GM19239 (cell line): ENCODE measurements at places on chromosomes 5 and 9.

DNA sequence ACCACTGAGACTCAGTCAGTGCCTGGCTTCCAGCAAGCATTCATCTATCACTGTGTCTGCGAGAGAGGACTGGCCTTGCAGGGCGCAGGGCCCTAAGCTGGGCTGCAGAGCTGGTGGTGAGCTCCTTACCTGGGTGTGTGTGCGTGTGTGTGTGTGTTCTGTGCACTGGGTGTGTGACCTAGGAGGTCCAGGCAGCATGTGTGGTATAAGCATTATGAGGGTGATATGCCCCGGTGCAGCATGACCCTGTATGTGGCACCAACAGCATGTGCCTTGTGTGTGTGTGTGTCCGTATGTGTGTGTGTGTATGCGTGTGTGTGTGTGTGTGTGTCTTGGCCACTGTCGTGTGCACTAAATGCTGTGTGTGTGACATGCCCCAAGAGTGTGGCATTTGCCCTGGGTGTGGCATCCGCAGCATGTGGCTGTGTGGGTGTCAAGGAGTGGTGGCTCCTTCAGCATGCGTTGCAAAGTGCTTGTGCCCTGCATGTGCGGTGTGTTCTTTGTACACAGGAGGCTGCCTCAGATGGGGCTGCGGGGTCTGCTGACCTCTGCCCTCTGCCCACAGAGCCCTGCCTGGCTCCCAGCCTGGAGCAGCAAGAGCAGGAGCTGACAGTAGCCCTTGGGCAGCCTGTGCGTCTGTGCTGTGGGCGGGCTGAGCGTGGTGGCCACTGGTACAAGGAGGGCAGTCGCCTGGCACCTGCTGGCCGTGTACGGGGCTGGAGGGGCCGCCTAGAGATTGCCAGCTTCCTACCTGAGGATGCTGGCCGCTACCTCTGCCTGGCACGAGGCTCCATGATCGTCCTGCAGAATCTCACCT, 3.3 kb downstream of the FGFR4 start:
- no peak for DNase-seq

DNA sequence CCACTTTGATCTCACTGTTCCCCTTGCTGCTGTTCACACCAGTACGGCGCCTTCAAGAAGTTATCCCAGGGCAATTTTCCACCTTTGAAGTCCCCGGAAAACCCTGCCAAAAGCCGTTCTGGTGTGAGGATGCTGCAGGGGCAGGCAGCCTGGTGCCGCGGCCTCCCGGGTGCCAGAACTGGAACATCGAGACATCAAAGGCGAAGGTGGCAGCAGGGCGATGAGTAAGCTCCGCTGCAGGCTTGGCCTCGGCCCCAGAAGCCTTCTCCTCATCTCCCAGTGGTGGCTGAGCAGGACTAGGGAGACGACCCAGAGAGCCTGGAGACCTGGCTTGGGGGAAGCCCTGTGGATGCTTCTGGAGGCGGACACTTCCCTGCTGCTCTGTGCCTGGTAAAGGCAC, 115.3 kb upstream of the MSX2 start:
- no peak for DNase-seq

GRCh38 chr9:137355761-137356365, 53.8 kb upstream of the NRARP start:
- no peak for DNase-seq

DNA sequence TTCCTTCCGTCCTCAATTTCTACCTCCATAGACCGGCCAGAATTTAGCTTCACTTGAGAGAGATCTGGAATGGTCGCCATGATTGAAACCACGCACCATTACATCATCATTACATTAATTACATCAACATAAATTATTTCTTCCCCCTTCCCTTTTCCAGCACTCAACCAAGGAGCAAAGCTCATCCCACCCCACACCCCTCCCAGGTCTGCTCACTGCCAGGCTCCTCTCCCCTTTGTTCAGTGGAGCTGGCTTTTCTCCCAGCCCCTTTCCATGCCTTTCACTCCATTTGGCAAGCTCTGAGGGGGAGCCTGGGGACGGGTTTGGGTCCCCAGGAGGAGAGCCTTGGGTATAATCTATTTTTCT, 8.4 kb downstream of the RACK1 start:
- DNase-seq: no peak

DNA sequence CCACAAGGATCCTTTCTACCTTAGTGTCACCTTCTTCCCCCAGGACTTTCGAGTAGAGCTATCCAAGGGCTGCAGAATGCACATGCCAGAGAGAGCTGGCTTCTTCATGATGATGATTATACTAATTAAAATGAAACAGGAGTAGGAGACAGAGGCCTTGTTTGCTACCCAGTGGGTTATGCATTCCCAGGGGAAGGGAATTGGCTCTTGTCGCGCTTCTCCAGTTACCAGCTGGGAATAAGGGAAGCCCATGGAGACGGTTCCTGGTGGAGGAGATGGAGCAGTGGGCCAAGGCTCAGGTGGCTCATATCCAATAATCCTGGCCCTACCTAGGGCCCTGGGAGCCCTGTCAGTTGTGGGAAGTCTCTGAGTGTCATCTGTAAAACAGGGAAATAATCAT, 65.1 kb downstream of the WWC1 start:
- no peak for DNase-seq

- no peak for DNase-seq
Observed at GRCh38 chr5:141965071-141965470, 3.8 kb upstream of the RNF14 start.

- no peak for DNase-seq
Observed at GRCh38 chr9:18390393-18390792, 83.6 kb upstream of the ADAMTSL1 start.

DNA sequence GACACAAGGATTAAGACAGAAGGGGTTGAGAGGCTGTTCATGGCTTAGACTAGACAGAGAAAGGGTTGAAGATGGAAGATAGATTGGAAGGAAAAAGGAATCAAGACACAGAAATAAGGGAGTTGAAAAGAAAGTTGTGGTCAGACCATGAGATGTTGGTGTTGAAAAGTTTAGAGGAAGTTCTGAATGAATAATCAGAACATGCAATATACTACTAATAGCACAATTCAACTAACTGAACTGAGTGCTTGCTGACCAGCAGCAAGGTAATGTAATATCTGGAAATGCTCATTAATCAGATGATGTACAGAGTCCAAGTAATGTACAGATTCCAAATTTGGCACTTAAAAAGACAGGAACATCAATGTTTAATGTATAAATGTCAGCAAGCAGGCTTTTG, 10.6 kb upstream of the NNT start:
- DNase-seq: no peak

GRCh38 chr5:78399116-78399515, 38.7 kb downstream of the SCAMP1 start:
- DNase-seq: no peak

DNA sequence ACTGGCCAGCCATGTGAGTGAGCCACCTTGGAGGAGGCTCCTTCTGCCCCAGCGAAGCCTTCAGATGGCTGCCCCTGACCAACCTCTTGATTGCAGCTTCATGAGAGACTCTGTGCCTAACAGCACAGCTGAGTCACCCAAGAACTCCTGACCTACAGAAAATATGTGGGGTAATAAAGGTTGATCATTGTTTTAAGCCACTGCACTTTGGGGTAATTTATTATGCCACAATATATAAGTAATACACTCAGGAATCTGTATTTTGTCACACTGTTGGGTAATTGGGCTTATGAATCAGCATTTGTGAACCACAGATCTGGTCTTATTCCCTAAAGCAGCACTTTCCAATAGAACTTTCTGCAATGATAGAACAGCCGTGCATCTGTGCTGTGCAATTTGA, 24.4 kb upstream of the VDAC1 start:
- DNase-seq: no peak

DNA sequence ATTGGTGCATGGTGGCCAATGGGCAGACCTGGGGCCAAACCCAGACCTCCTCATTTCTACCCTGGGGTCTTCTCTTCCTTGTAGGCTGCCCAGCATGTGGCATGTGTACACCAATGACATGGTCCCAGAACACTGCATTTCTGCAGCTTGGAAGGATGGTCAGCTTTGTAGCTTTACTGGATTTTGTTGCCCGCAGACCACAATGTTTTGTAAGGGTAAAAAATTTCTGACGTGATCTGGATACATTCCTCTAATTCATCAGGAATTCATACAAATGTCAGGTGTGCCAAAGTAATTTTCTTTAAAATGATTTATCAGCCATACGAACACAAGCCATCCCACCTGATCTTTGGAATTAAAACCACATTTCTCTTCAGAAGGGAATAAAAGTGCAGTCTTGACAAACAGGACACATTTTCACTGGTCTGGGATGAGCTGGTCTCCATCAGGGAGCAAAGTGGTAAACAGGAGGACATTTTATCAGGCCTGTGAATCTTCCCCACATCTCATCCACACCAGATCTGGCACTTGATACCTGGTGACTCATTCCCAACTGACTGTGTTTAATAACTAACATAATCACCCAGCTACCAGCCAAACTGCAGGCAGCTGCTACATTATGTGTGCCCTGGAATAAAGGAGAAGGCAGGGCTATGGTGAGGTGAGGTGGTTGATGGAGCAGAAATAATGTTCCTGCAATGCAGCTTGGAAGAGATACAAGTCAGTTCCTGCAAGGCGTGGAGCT, 103.9 kb downstream of the SPOCK1 start:
- no peak for DNase-seq

GRCh38 chr5:176653401-176654385, 6.4 kb downstream of the TSPAN17 start:
- no peak for DNase-seq

- no peak for DNase-seq
Observed at GRCh38 chr9:20815923-20816703, 132.1 kb downstream of the FOCAD start.

- DNase-seq: no peak
Observed at GRCh38 chr5:10594591-10595210, 30.8 kb downstream of the ANKRD33B start.

- peak; percentile 9 for DNase-seq
Observed at GRCh38 chr5:89065919-89066318, 182.9 kb upstream of the MEF2C start.

DNA sequence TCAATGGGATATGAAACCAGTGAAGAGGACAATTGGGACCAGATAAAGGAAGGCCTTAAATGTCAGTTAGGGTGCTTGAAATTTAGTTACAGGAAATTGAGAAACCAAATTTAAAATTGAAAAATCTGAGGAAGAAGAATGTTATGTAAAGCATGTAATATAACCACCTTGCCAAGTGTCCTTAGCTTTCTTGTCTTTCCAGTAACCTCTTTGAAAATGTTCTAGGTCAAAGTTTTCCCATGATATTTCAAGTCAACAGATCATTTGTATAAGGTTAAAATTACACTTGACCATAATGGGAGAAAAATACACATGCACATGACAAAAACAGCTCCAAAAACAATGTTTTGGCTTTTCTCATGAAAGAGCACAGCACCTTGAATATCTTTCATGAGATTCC, 21.1 kb downstream of the LOX start:
- no peak for DNase-seq

GRCh38 chr5:138138949-138139780, at the start of gene NME5:
Gene NME5 (minus strand): TSS chr5:138139428. CDS start chr5:138138780, 648 bp downstream.
- DNase-seq: peak; percentile 16

- no peak for DNase-seq
Observed at GRCh38 chr5:16140944-16141343, 38.6 kb downstream of the MARCHF11 start.

DNA sequence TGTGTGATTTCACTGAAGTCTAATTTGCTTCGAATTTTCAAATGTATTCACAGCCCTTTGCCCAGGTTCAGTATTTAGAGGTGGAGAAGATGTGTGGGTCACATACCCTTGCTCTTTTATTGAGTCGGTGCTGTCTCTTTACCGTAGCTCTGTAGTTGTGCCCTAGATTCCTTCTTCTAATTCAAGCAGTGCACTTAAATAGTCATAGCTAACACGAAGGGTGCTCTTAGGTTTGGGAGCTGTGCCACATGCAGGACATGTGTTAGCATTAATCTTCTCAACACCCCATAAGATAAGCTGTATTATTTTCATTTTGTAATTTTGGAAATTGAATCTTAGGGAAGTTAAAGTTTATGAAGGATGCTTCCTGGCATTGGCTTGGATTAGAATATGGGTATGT, 293.3 kb downstream of the MAST4 start:
- DNase-seq: no peak

- DNase-seq: no peak
Observed at GRCh38 chr9:94855903-94856302, 129.4 kb downstream of the AOPEP start.

DNA sequence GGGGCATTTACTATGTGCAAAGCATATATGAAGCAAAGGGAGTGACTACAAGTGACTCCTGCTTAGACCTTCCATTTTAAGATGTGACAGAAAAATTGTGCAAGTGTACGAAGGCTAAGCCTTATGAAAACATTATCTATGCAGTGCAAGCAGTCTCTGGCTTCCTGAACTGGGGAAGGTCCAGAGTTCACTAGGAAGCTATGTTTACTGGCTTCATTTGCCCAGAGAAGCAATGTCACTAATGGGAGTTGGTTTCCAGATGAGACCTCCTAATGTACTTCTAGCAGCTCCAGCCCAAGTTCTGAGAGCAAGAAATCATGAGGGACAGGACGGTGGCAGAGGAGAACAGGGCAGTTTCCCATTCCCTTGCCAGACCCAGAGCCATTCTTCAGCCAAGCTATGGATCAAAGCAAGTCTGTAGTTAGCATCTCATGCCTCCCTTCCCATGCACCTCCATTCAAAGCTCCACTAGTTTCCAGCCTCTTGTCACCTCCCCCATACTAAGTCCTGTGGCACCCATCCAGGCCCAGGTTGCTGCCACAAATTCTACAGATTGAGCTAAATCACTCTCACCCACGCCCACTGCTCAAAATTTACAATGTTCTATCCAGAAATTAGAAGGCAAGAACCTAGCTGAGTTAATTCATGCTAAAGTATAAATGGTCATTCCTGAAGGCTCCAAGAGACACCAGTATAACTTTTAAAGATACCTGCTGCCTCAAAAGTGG, 21.8 kb downstream of the MCTP1 start:
- DNase-seq: no peak

GRCh38 chr9:128321879-128322403, 306 bp downstream of the TRUB2 start:
- no peak for DNase-seq

DNA sequence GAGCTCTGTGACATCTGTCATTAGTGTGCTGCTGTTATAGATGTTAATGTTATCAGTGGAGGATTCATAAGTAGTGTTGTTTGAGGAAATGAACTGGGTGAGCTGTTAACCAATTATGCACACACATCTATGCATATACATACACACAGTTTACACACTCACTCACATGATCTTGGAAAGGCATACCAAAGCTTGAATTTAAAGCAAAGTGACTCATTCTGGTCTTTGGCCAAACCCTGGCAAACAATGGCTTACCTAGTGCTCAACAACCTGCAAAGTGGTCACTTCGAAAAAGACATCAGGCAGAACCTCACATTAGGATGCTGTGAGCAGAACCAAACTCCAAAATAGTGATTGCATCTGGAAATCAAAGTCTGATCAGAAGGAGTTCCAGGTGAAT, 1037.3 kb upstream of the CDH6 start:
- no peak for DNase-seq
